Renal pelvis (tissue), 12 donors: ENCODE measurements at places on chromosomes 5 and 9.

DNA sequence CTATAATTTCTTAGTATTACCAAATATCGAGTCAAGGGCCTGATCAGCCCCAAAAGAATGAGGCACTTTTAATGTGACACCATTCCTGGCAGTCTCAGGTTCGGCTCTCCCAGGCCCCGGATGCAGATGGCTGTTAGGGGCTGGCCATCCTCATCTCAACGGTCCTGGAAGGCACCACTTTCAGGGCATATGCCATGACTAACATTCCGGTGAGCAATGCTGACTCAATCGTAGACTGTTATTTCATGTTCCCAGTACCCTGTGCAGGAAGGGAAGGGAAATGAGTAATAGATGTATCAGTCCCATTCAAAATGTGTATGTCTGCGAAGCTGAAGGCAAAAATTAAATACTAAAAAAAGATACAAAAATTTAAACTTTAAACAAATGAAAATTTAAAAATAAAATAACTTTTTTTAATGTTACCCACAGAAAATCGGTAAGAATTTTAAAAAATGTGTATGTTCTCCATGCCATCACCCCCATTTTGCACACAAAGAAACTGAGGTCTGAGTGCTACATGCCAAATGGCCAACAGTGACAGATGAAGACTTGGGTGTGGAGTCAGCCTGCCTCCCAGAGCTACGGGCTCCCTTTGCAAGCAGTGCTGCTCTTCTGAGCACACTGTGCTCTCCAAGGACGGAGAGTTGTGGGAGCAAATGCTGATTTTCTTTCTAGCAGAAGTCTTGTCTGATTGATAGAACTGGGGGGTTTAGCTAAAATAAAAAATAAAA lies 79.0 kb downstream of the GLDC start:
- no peak for DNase-seq

DNA sequence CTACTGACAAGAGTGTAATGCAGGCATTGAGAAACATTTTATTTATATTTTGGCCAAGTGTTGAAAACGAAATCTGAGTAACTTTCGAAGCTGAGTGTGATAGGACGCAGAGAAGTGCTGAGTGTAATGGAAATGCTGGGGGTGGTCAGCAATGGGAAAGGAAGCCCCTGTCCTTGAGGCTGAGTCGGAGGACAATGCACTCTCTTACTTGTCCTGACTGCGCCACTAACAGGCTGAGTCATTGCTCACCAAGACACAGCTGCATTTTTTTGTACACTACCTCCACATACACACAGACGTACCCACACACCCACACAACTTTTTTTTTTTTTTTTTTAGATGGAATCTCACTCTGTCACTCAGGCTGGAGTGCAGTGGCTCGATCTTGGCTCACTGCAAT lies 637.7 kb downstream of the SLCO4C1 start:
- no peak for DNase-seq

- DNase-seq = no peak
Measured at GRCh38 chr5:67870662-67871061, 344.9 kb upstream of the PIK3R1 start.

GRCh38 chr5:167579693-167580055 lies 711.8 kb upstream of the WWC1 start:
- no peak for DNase-seq

DNA sequence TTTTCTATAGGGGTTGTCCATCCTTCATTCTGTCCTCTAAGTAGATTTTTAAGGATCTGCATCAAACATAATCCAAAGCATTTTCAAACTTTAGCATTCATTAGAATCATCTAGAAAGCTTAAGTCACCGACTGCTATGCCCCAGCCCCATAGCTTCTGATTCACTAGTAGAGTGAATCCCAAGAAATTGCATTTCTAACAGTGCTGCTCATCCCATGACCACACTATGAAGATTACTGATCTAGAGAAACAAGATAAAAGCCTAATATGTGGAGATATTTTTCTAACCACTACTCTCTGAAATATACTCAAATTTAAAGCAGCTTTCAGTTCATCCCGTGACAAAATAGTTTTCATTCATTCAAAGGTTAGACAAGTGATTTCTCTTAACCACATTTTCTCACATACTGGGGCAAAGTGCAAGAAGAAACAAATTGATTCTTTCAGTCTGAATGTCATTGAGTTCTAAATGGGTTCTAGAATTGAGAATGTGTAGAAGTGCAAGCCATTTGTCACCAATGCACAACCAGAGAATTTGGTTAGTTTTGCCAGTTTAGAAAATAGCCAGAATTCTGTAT lies 286.9 kb upstream of the CD180 start:
- no peak for DNase-seq

DNA sequence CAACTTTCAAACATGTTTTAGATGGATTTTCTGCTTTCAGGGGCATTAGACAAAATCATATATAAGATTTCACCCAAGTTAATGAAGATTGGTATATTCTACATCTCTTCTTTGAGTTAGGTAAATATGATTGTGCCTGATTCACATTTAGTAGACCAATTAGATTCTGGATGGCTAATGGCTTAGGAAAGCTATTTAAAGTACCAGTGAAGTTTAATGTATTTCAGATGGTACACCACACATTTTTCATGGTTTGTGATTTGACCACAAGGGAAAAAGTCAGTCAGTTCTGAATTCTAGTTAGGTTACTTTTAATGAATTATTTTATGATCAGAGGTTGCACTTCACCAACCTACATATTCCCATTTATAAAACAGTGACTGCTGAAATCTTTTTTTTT lies 409.7 kb downstream of the ADGRV1 start:
- no peak for DNase-seq

DNA sequence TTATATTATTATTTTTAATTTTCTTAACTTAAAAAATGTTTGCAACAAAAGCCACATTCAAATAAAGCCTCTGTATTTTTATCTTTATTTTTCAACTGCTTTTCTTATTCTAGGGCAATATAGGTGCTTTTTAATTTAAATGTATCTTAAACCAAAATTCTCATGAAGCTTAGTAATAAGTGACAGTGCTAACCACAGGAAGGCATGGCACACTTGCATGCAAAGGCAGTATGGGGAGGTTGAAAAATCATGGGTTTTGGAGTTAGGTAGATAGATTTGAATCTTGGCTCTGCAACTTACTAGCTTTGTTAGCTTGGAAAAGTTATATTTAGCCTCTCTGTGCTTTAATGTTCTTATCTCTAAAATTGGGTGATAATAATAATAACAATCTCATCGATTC lies 458.0 kb downstream of the DMAC1 start:
- no peak for DNase-seq

- no peak for DNase-seq
Measured at GRCh38 chr5:174140452-174141020, 95.0 kb downstream of the NSG2 start.

- DNase-seq = no peak
Measured at GRCh38 chr5:6078881-6079280, 299.5 kb downstream of the MED10 start.

GRCh38 chr5:135660826-135661575 lies 82.2 kb upstream of the CXCL14 start:
- DNase-seq = peak; percentile 21

- no peak for DNase-seq
Measured at GRCh38 chr5:74034733-74035132, 408.7 kb downstream of the ARHGEF28 start.

GRCh38 chr5:10460252-10460906 lies 18.7 kb downstream of the ROPN1L start:
- no peak for DNase-seq

GRCh38 chr9:127531676-127532075 lies 80.4 kb downstream of the LRSAM1 start:
- DNase-seq = no peak

DNA sequence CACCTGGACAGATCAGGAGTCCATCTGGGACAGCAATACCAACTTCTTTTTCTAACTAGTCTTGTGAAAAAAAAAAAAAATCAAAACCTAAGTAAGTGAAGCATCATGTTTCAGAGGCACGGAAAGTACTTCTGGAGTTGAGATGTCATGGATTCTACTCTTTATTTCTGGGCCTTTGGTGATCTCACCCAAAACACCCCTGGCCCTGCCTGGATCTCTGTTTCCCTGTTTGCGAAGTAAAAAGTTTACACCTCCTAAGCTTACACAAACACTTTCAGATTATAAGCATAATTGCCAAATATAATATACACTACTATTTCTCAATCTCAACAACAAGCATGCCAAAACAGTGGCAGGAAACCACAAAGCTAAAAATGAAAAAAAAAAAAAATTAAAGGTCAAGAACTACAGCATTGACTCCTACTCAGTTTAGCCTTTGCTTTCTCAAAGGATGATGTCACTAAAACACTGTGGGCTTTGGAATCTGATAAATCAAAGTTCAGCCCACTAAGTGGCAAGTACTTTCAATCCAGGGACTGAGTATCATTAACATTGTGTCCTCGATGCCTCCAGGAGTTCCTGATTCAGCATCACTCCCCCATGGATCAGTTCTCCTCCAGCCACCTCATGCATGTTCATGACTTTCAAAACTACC lies 291.9 kb downstream of the NFIB start:
- DNase-seq = no peak

DNA sequence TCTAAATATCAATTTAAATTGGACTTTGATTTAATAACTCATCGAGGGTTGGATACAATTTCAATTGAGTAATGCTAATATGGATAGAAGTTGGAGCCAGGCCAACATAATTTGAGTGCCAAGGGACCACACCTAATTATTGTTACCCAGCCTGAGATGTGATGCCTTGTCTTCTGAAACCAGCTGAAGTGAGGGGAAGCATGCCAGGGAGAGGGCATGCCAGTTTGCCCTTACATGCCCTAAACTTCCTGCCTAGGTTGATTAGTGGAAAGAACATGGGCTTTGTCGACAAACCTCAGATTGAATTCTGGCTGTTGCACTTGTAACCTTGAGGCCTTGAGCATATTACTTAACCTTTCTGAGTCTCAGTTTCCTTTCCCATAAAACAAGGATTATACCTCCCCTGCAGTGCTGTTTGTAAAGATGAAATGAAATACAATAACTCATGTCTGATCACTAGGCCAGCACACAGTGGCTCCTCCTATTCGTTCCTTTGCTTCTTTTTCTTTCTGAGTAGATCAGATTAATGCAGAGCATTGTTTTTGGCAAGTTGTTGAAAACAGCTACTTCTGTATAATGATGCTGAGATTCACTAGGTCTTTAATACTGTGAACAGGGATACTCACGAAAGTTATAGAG lies 412.8 kb downstream of the TLE4 start:
- no peak for DNase-seq

- no peak for DNase-seq
Measured at GRCh38 chr9:20692554-20692953, 8.5 kb downstream of the FOCAD start.

DNA sequence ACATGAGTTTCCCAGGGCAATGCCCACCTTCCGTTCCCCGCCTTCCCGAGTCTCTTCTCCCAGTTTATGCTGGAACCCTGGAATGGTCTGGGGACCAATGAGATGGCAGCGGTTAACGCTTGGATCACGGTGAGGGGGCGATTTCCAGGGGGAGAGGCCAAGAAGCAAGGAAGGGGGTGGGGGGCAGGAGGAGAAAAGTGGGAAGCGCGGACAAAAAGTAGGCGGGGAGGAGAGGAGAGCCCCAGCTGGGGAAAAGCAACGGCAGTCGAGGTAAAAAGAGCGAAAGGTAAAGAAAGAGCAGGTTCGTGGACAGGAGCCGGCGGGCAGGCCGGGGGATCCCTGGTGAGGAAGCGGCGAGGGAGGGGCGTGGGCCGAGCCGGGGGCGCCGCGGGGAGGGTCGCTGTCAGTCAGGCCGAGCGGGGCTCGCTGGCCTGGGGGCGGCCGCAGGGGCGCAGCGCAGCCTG lies 508 bp upstream of the SNCAIP start:
- DNase-seq = peak; percentile 61

DNA sequence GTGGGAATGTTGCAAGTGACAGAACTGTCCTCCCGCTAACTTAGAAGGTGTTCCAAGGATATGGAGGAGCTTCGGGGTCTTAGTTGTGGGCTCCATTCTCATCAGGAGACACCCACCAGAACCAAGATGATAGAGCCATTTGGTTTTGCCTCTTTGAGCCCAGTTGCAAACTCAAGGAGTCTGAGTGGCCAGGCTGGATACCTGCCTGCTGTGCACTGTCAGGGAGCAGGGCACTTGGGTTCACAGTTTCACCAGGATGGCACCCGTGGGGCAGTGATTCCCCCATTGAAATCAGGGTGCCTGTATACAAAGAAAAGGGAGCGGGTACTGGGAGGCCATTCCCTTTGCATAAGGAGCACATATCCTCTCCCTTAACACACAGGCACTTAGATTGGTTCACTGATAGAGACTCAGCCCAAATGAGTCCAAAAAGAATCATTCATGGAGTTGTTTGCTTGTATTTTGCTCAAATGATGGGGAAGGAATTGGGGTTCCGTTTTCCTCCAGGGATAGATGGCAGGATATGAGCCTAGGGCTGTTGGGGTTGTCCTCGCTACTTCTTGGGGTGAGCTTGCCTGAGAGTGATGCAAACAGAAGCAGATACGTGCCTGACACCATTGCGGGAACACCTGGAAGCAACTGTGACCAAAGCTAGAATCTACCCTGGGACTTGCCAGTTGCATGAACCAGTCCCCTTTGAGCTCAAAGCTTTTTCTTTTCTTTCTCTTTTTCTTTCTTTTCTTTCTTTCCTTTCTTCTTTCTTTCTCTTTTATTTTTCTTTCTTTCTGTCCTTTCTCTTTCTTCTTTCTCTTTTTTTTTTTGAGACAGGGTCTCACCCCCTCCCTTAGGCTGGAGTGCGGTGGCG lies 1.3 kb upstream of the PRR7 start:
- DNase-seq = no peak

DNA sequence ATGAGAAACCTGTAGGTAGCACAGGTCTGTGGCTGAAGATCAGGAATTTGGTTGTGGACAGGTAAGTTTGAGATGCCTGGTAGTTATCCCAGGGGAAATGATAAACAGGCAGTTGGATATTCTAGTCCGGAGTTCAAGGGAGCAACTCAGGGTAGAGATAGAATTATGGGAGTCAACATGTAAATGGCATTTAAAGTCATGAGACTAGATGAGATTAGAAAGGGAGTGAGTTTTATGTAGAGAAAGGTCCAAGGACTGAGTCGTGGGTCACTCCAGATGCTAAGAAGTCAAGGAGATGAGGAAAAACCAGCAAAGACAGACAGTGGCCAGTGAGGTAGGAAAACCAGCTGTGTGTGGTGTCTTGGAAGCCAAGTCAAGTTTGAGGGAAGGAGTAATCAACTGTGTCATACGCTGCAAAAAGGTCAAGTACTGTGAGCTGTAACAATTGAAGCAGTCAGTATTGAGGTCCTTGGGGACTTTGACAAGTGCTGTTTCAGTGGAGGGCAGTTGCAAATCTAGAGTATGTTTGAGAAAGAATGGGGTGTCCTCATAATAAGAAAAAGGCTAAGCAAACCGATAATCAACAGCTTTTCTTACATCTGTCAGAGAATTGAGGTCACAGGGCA lies 18.2 kb downstream of the GNPDA1 start:
- DNase-seq = no peak

DNA sequence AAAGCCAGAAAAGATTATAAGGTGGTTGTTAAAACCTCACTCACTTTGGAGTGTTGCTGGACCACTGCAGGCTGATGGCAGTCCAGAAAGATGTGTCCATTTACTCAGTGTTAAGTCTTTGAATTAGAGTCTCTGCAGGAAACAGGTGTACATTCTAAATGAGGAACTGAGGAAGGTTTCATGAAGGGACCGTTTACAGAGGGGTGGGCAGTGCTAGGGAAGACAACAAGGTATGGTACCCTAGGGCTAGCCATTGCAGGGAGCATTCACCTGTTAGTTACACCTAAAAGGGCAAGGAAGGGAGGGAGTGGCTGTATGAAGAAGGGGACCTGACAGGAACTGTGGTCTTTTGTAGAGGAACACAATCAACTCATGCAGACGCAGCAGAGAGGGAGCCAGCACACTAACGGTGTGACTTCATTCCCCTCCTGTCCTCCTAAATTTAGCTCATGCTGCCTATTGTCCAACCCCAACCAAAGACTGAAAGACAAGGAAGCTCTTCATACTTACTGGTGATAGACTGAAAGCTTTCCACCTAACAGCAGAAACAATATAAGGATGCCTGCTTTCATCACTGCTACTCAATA lies 32.2 kb upstream of the PAX5 start:
- DNase-seq = no peak
